T-helper 2 cell (primary cell): ENCODE measurements at places on chromosomes 4 and X.

- no peak for DNase-seq
These were observed 10.2 kb downstream of the RGS12 start for GRCh38 chr4:3302786-3303564.

- DNase-seq = no peak
These were observed at the start of gene TLR8 for GRCh38 chrX:12906046-12906761. TSS of gene TLR8 (plus strand) at chrX:12906620. CDS start at chrX:12906707, 87 bp downstream.

GRCh38 chr4:107616838-107617389 lies 103.1 kb downstream of the PAPSS1 start:
- no peak for DNase-seq

DNA sequence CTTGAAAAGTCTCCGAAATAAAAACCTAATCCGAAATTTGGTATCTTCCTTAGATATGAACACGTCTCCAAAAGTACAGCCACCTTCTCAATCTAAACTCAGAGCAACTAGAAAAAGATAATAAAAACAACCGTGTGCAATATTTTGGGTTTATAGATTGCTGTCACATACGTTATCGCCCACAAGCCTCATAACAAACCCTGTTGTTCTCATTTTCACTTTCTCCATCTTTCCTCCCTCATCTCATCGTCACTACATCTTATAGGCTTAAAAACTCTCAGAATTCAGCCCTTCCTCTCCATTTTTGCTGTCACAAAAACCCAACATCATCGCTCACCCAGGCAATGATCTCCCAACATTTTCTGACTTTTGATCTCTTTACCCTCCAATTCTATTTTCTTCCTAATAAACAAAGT lies 448 bp upstream of the SCFD2 start:
- DNase-seq = no peak

- no peak for DNase-seq
These were observed 1.0 kb downstream of the AGA start for GRCh38 chr4:177441061-177441802.

- DNase-seq = no peak
These were observed 692.0 kb upstream of the FAM241A start for GRCh38 chr4:111453216-111453615.

DNA sequence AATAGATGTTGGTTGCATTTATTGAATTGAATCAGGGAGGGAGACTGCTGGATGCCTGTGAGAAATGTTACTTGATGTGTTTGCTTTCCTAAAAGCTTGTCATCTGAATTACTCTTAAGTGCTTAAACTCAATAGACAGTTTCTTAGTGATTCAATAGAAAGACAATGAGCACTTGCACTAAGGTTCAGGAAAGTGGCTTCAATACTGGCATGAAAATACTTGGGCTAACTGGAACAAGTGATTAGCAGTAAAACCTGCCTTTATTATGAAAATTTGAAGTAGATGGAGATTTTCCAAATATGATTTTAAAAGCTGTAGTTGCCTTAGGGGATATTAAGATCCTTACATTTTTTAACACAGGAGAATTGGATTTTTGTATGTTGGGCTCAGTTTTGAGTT lies 123.3 kb downstream of the RNF150 start:
- no peak for DNase-seq

- DNase-seq = no peak
These were observed 1.1 kb downstream of the TMEM35A start for GRCh38 chrX:101079736-101080270.

DNA sequence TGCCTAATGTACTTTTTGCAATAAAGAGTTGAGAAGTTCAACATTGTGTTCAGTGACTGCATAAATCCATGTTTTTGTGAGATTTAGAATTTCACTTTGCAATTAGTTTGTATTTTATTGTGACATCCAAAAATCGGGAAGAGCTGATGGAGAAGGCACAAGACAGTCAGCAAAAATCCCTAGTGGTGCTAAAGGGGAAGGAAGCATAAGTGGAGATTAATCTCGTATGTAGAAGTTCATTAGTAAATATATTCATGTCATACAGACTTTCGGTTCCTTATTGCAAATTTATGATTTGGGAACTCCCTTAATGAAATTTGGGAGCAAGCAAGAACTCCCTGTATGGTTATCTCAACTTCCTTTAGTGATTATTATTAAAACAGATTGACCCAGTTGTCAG lies 57.8 kb upstream of the SLC39A8 start:
- no peak for DNase-seq

DNA sequence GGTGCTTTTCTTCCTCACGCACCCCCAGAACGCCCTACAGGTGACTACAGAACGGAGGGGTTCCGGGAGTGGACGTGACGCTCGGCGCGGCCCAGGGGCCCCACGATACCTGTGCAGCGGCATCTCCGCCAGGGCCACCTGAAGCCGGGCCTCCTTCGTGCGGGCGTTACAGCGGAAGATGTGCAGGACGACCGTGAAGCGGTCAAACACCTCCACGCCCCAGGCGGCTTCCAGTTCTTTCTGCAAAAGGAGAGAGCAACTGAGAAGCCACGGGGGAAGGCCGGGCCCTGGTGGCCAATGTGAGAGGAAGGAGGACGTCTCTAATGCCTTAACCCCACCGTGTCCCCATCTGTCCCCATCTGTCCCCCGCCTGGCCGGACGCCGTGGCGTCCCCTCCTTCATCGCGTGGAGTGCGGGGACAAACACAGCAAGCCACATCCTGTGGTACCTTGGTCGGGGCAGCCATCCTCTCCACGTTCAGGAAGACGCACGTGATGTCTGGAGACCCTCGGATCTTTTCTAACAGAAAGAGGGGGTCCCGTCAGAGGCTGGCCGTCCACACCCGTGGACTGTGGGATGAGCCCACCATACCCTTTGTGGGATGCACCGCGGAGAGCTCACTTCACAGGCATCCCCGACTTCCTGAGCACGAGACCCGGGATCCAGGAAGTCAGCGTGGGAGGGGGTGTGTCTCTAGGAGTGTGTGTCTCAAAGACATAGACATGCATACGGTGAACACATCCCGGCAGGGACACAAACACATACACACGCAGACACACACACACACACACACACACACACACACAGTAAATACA lies 3.6 kb downstream of the GTPBP6 start:
- DNase-seq = no peak

GRCh38 chr4:61220556-61220955 lies 20.4 kb downstream of the ADGRL3 start:
- DNase-seq = no peak

GRCh38 chrX:13983734-13984133 lies 46.0 kb downstream of the GEMIN8 start:
- no peak for DNase-seq

DNA sequence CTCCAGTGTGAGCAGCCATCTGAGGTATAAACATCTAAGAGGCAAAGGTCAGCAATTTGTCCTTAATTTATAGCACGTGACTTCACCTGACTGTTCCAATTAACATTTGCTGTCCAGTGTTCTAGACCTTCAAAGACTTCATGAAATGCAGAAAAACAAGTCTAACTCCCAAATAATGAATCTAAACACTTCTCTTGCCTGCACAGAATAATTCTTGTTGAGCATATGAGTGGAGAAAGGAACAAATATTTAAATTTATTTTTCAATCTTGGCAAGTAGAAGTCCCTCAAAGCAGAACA lies 12.0 kb downstream of the RFC1 start:
- no peak for DNase-seq

- DNase-seq = no peak
These were observed 34.4 kb downstream of the VEGFC start for GRCh38 chr4:176758323-176758722.

- DNase-seq = no peak
These were observed 9.8 kb downstream of the EREG start for GRCh38 chr4:74374561-74375327.
